ENCODE measurements at places on chromosomes 6 and 20. TPM values are rescaled to one million over a fixed set of nuclear protein-coding genes. Genes with fewer than 3 reads are reported as not detected.

- H3K27me3 ChIP-seq = no peaks in the 10 kb centered on the region
- H3K4me1 ChIP-seq = peaks cover 3% of the 10 kb centered on the region
- H3K36me3 ChIP-seq = no peaks in the 10 kb centered on the region
- H3K27ac ChIP-seq = peak overlapping the region; percentile 33
- no peak overlapping the region for H3K4me3 ChIP-seq
- DNase-seq = no peak
These were observed 160.3 kb upstream of the ATXN1 start for GRCh38 chr6:16921399-16922110.

- H3K36me3 ChIP-seq = no peaks in the 10 kb centered on the region
- no peak overlapping the region for H3K4me3 ChIP-seq
- no peak for DNase-seq
- no peaks in the 10 kb centered on the region for H3K4me1 ChIP-seq
- no peak overlapping the region for H3K27ac ChIP-seq
- no peaks in the 10 kb centered on the region for H3K27me3 ChIP-seq
These were observed 307.1 kb upstream of the FLRT3 start for GRCh38 chr20:14644306-14645097.

GRCh38 chr20:53752971-53753879 is 159.6 kb upstream of the ZNF217 start:
- H3K4me3 ChIP-seq = no peak overlapping the region
- no peak for DNase-seq
- no peaks in the 10 kb centered on the region for H3K36me3 ChIP-seq
- no peaks in the 10 kb centered on the region for H3K27me3 ChIP-seq
- no peak overlapping the region for H3K27ac ChIP-seq

The MTFR2 gene
- polyA plus RNA-seq = 0.31 TPM

DNA sequence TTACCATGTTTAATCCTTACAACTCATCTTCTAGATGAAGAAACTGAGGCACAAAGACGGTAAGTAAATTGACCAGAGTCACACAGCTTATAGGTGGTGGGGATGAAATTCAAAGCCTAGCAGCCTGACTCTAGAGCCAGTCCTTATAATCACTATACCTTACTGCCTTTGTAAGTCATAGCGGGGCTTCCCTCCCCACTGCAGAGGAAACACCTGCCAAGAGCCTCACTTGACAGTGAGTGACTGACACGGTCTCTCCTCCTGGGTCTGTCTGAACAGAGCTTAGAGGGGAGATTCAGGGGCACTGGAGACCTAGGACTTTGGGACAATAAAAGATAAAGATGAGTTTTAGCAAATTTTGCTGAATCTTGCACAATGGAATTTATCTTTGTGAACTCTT is 12.8 kb downstream of the SUN5 start:
- DNase-seq = no peak
- no peak overlapping the region for H3K27ac ChIP-seq
- H3K4me3 ChIP-seq = no peak overlapping the region
- no peaks in the 10 kb centered on the region for H3K36me3 ChIP-seq
- no peaks in the 10 kb centered on the region for H3K27me3 ChIP-seq
- no peaks in the 10 kb centered on the region for H3K4me1 ChIP-seq

The NFATC2 gene
- polyA plus RNA-seq = 1.2 TPM

DNA sequence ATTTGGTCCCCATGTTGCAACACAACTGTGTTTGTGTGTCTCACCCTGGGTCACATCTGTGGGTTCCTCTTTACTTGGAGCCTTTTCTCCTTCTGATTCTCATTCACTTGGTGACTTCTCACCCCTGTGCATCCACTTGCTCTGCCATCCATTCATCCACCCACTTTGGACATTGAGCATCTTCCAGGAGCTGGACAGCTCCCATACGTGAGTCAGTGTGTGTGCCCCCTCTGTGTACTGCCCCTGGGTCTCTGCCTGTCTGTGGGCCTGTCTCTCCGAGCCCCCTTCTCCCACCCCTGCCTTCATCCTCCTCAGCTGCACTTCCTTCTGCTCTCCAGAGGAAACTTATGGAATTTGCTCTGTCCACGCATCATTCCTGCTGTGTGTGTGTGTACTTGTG is 67.8 kb upstream of the NNAT start:
- H3K4me3 ChIP-seq = no peak overlapping the region
- H3K27ac ChIP-seq = no peak overlapping the region

GRCh38 chr6:123677897-123678296 is 41.1 kb upstream of the TRDN start:
- no peak overlapping the region for H3K4me3 ChIP-seq
- no peaks in the 10 kb centered on the region for H3K4me1 ChIP-seq
- no peaks in the 10 kb centered on the region for H3K36me3 ChIP-seq
- no peak overlapping the region for H3K27ac ChIP-seq

The NKAIN2 gene
- polyA plus RNA-seq = 0.05 TPM

- H3K4me3 ChIP-seq = peak overlapping the region; percentile 92
- no peaks in the 10 kb centered on the region for H3K27me3 ChIP-seq
- no peak for DNase-seq
- peaks cover 20% of the 10 kb centered on the region for H3K36me3 ChIP-seq
These were observed 868 bp downstream of the SRSF3 start for GRCh38 chr6:36594816-36595643.

The FAM120B gene
- polyA plus RNA-seq = 6.0 TPM

The L3MBTL3 gene
- polyA plus RNA-seq = 1.9 TPM

The PTK7 gene
- 0.67 TPM for polyA plus RNA-seq

The SMLR1 gene
- 40.8 TPM for polyA plus RNA-seq

The GRIK2 gene
- 0.06 TPM for polyA plus RNA-seq

The ANKEF1 gene
- polyA plus RNA-seq = 2.3 TPM

DNA sequence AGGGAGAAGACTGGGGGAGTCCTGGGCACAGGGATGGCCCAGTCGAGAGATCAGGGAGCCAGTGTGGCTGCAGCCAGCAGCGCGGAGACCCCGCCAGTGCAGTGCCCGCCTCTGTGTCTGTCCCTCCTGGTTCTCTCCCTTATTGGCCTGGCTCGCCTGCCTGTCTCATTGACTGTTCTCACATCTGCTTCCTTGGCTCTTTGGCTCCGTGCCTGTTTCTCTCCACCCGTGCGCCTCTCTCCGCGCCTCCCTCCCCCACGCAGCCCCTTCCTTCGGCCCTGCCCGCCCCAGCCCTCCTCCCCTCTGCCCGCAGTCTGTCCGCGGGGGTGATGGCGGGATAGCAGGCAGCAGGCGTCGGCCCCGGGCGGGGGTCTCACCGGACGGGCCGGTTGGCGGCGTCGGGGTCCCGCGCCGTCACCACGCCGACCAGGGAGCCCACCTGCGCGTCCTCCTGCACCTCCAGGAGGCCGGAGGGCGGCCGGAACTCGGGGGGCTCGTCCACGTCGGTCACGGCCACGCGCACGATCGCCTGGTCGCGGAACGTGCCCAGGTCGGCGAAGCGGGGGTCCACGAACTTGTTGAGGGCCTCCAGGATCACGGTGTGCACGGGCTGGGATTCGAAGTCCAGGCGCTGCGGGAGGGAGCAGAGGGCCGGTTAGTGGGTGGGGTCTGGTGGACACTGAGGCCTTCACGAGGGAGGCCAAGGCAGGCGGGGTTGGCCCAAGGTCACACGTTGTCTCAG is 92.0 kb downstream of the CD40 start:
- H3K36me3 ChIP-seq = no peaks in the 10 kb centered on the region
- H3K27me3 ChIP-seq = no peaks in the 10 kb centered on the region
- no peaks in the 10 kb centered on the region for H3K4me1 ChIP-seq
- no peak for DNase-seq
- no peak overlapping the region for H3K4me3 ChIP-seq

The ERVFRD-1 gene
- 0.28 TPM for polyA plus RNA-seq

GRCh38 chr20:49712646-49712995 is 1.1 kb downstream of the B4GALT5 start:
- DNase-seq = no peak
- peak overlapping the region; percentile 87 for H3K4me3 ChIP-seq
- peak overlapping the region; percentile 87 for H3K27ac ChIP-seq

The TFAP2A gene
- polyA plus RNA-seq = not detected

The SLC9A8 gene
- 4.0 TPM for polyA plus RNA-seq

The C20orf96 gene
- 0.70 TPM for polyA plus RNA-seq

DNA sequence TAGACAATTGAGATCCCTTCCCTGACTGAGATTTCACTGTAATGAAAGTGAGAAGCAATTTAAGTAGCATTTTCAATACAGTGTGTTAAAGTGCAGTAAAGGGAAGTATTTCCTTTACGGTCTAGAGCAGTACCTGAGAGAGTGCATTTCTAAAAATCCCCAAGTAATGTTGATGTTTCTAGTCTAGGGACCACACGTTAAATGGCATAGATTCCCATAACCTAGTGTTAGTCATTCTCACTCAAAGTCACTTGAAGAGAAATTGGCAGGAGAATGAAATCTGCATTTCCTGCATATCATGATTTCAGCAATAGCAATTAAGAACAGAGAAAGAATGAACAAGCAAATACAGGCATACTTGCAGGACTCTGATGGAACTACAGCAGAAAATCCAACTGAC is 67.9 kb downstream of the CGA start:
- H3K4me1 ChIP-seq = no peaks in the 10 kb centered on the region
- no peak overlapping the region for H3K4me3 ChIP-seq
- H3K36me3 ChIP-seq = no peaks in the 10 kb centered on the region
- H3K27me3 ChIP-seq = no peaks in the 10 kb centered on the region

DNA sequence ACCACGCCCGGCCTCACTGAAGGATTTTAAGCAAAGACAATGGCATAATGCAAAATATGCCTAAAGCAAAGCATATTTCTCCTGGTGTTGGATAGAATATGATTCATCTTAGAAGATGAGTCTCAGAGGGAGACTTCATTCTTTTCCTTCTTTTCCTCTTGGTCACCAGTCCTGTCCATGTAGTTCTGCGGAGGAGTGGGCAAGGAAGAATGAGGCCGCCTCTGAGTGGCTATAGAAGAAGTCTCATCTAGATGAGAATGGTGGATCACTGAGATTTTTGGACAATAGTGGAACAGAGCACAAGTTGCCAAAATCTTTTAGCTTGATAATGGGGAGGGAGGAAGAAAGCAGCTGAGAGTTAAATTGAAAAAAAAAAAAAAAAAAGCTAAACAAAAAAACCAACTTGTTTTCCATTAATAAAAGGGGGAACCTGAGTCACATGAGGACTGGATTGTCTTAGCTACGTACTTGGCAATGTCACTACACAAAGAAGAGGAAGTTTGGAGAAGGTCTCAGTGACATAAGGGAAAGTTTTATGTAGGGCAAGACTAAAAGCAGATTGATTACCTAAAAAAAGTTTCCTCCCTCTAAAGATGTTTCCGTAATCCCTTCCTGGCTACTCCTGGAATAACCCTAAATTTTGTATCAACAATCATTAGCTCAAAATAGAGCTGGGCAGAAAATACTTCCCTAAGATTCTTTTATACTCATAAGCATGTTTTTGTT is 6.0 kb downstream of the CD83 start:
- DNase-seq = no peak
- no peak overlapping the region for H3K27ac ChIP-seq
- H3K4me1 ChIP-seq = no peaks in the 10 kb centered on the region
- H3K27me3 ChIP-seq = no peaks in the 10 kb centered on the region

DNA sequence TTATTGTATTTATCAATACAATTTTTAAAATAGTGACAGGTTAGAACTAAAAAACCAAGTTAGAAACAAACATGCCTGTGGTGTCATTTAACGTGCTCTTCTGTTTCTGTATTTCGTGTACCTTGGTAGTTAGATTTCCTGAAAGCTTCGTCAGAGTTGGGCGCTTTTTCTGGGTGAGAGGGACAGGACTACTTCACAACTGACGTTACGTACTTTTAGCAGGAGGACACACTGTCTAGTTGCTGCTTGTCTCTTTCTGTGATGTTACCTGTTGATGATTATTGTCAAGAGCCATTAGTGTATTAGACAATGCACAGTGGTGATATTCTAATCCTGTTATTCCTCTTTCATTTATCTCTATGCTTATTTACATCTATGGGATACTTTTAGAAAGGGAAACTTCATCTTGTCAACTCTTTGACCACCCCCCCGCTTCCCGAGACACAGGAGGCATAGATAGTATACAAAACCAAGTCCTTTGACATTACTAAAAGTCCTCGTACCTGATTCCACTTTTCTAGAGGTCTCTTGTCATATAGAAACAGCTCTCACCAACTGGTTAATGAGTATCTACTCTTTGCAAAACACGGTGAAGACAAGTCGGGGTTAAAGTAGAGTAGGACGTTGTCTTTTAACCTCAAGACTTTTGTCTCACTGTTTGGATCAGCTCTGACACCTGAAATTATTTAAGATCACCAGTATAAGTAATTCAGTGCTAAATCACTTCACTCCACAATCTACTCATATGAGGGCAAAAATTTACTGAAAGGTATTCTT is 96.3 kb downstream of the LYRM2 start:
- H3K27me3 ChIP-seq = no peaks in the 10 kb centered on the region
- no peaks in the 10 kb centered on the region for H3K4me1 ChIP-seq
- no peak for DNase-seq
- peak overlapping the region; percentile 76 for H3K27ac ChIP-seq
- H3K36me3 ChIP-seq = no peaks in the 10 kb centered on the region

DNA sequence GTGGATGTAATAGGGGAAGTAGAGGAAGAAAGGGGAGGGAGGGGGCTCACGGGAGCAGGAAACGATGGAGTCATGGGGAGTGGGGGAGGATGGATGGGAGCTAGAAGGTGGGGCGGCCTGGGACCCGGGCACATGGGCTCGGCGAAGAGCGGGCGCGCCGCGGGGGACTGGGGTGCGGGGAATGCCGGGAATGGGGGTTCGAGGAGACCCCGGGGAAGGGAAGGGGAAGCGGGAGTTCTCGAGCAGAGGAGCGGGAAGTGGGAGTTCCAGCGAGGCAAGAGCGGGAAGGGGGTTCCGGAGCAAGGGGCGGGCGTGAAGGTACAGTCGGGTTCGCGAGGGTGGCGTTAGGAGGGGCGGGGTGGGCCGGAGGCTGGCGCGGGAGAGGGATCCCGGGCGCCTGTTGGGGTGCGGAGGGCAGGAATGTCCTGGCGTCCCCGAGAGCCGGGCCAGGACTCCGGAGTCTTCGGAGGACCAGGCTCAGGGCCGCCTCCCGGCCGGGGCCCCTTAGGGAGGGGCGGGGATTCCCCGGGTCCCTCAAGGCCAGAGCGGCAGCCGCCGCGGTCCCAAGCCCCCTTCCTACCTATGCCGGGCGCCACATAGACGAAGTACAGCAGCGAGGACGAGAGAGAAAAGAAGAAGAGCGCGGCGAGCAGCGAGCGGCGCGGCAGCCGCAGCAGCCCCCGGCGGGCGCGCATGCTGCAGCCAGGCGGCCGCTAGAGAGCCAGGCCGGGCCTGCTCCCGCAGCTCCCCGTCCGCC is 504 bp downstream of the B4GALT5 start:
- no peaks in the 10 kb centered on the region for H3K36me3 ChIP-seq
- peak; percentile 61 for DNase-seq
- peak overlapping the region; percentile 87 for H3K27ac ChIP-seq
- no peaks in the 10 kb centered on the region for H3K27me3 ChIP-seq
- peaks cover 25% of the 10 kb centered on the region for H3K4me1 ChIP-seq
- peak overlapping the region; percentile 87 for H3K4me3 ChIP-seq

- H3K27ac ChIP-seq = no peak overlapping the region
- no peak for DNase-seq
- no peak overlapping the region for H3K4me3 ChIP-seq
These were observed 4.7 kb downstream of the DXO start for GRCh38 chr6:31966997-31967925.

- no peaks in the 10 kb centered on the region for H3K36me3 ChIP-seq
- no peaks in the 10 kb centered on the region for H3K4me1 ChIP-seq
- DNase-seq = no peak
- H3K27ac ChIP-seq = no peak overlapping the region
- H3K27me3 ChIP-seq = no peaks in the 10 kb centered on the region
- no peak overlapping the region for H3K4me3 ChIP-seq
These were observed 22.8 kb downstream of the VGLL2 start for GRCh38 chr6:117288083-117288715.
